NCI-H226 (cell line): ENCODE measurements at places on chromosomes 5 and 9.

DNA sequence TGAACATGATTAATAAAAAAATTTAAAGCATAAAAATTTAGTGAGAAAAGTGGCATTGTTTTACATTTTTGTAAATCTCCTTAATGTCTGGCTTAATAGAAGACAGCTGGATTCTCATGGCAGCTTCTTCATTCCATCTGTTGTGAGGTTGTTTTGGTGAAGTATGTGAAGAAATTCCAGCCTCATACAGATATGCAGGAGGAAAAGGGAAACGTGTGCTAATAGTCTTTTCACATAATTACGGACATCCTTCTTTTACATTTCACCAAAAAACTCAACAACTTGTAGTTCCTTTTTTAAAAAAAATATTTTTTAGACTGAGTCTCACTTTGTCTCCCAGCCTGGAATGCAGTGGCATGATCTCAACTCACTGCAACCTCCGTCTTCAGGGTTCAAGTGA, 46.9 kb downstream of the HACD4 start:
- no peak for DNase-seq

- no peak for DNase-seq
Observed at GRCh38 chr9:77648234-77649108, at the start of gene GNA14. GNA14 (minus strand) TSS chr9:77648322; CDS start chr9:77647793, 529 bp downstream.

- DNase-seq, result peak; percentile 86
Observed at GRCh38 chr5:122142480-122143164, 13.3 kb downstream of the ZNF474 start.

DNA sequence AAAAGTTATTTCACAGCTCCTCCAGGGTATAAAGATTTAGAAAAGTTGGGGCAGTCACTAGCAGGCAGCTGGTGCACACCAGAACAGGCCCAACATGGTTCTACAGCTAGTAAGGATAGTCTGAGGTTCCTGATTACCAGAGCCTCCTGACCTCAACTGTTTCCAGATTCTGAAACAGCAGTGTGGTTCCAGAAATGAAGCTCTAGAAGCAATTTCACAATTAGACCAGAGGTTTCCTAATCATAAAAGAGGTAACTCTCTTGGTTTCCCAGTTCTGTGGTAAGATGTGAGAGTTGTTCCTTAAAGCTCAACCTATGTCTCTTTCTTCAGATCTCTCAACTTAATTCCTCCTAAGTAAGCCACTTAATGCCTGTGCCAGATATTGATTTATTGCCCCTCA, 11.9 kb downstream of the AGTPBP1 start:
- no peak for DNase-seq

- DNase-seq, result peak; percentile 45
Observed at GRCh38 chr9:6054280-6055099, 39.1 kb upstream of the RANBP6 start.

DNA sequence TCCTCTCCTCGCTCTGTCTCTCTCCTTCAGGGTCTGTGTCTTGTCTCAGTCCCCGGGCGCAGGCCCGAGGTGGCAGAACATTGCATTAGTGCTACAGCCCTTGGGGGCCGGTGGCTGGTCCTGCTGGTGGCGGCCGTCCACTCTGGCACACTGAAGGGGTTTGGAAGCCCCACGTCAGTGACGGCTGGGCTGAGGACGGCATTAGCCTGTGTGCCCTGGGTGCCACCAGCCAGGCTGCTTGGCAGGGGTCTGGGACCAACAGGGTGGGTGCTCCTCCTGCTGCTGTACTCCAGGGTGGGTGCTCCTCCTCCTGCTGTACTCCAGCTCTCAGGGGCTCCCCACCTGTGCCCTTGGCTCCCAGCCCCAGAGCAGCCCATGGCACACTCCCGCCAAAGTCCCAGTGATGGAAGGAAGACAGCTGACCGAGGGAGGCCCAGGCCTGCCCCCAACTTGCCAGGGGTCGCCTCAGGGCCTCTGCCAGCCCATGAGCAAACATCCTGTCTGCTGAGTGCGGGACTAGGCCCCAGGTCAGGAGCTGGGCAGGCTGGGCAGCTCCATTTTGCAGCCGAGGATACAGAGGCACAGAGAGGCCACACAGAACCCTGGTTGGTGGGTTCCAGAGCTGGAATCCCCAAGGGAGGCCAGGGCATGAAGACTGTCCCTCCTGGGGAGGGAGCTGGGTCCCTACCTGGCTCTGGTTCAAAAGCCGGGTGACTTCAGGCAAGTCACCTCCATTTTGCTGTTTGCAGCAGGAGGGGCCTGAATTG, 27.3 kb downstream of the SARDH start:
- DNase-seq, result no peak

GRCh38 chr5:10222326-10222725, 27.4 kb downstream of the ATPSCKMT start:
- DNase-seq, result no peak
